Kidney (tissue), 22 donors: ENCODE measurements at places on chromosomes 4 and X. TPM values are rescaled to one million over a fixed set of nuclear protein-coding genes. Genes with fewer than 3 reads are reported as not detected.

- H3K4me1 ChIP-seq = peaks cover 3% of the 10 kb centered on the region
- peak overlapping the region; percentile 55 for H3K4me3 ChIP-seq
- no peaks in the 10 kb centered on the region for H3K36me3 ChIP-seq
- DNase-seq = no peak
- H3K27ac ChIP-seq = peak overlapping the region; percentile 64
These were observed 1.2 kb downstream of the SLC39A8 start for GRCh38 chr4:102343964-102344519.

DNA sequence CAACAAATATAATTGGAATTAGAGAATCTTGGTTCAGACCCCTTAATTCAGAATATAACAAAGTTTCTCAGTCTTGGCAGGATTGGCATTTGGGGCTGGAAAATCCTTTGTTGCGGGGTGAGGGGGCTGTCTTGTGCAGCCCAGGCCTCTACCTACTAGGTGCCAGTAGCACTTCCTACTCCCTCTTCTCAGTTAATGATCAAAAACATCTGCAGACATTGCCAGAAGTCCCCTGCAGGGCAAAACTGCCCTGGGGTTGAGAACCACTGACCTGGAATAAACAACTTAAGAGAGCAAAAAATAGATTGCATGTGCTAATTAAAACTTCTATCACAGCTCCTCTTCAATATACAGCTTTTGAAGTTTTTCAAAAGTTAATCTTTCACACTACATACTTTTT lies 36.7 kb upstream of the CXorf38 start:
- peaks cover 5% of the 10 kb centered on the region for H3K27me3 ChIP-seq
- H3K4me3 ChIP-seq = no peak overlapping the region
- DNase-seq = peak; percentile 9
- H3K4me1 ChIP-seq = peaks cover 7% of the 10 kb centered on the region
- H3K27ac ChIP-seq = no peak overlapping the region
- peaks cover 6% of the 10 kb centered on the region for H3K36me3 ChIP-seq

- H3K4me3 ChIP-seq = no peak overlapping the region
- no peaks in the 10 kb centered on the region for H3K36me3 ChIP-seq
- DNase-seq = no peak
- no peak overlapping the region for H3K27ac ChIP-seq
- no peaks in the 10 kb centered on the region for H3K27me3 ChIP-seq
These were observed 108.0 kb downstream of the CHIC2 start for GRCh38 chr4:53956454-53956853.

DNA sequence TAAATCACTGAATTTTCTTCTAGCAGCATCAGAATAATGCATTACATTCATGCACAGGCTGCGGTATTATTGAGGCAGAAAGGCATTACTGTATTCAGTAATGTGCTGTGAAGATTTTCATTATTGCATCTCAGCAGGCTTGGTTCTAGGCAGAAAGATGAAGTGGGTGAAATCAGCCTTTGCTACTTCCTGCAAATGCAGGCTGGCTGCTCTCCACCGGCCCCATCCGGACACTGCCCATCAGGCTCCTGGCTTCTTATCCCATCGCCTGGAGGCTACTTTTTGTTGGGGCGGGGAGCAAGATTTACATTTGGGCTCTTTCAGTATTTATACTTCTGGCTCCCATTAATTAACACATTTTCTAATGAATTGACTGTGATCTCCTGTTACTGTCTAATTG lies 117.8 kb downstream of the FRAS1 start:
- no peak for DNase-seq
- no peak overlapping the region for H3K4me3 ChIP-seq
- peaks cover 13% of the 10 kb centered on the region for H3K4me1 ChIP-seq
- no peaks in the 10 kb centered on the region for H3K27me3 ChIP-seq

- no peaks in the 10 kb centered on the region for H3K4me1 ChIP-seq
- no peaks in the 10 kb centered on the region for H3K36me3 ChIP-seq
- no peaks in the 10 kb centered on the region for H3K27me3 ChIP-seq
- H3K4me3 ChIP-seq = no peak overlapping the region
- no peak overlapping the region for H3K27ac ChIP-seq
These were observed 145.9 kb downstream of the FSTL5 start for GRCh38 chr4:162017863-162018262.

GRCh38 chr4:154124539-154125255 lies 335.8 kb upstream of the SFRP2 start:
- no peaks in the 10 kb centered on the region for H3K27me3 ChIP-seq
- H3K4me3 ChIP-seq = no peak overlapping the region
- no peaks in the 10 kb centered on the region for H3K36me3 ChIP-seq
- H3K27ac ChIP-seq = no peak overlapping the region
- no peak for DNase-seq
- H3K4me1 ChIP-seq = no peaks in the 10 kb centered on the region

GRCh38 chr4:28832444-28832843 lies 1887.7 kb upstream of the PCDH7 start:
- no peak overlapping the region for H3K4me3 ChIP-seq
- no peak overlapping the region for H3K27ac ChIP-seq
- no peaks in the 10 kb centered on the region for H3K27me3 ChIP-seq
- no peaks in the 10 kb centered on the region for H3K36me3 ChIP-seq
- no peak for DNase-seq
- no peaks in the 10 kb centered on the region for H3K4me1 ChIP-seq

GRCh38 chrX:149916745-149917392 lies 12.5 kb upstream of the HSFX4 start:
- no peak for DNase-seq
- H3K4me1 ChIP-seq = no peaks in the 10 kb centered on the region
- no peak overlapping the region for H3K27ac ChIP-seq
- H3K36me3 ChIP-seq = no peaks in the 10 kb centered on the region
- no peak overlapping the region for H3K4me3 ChIP-seq

DNA sequence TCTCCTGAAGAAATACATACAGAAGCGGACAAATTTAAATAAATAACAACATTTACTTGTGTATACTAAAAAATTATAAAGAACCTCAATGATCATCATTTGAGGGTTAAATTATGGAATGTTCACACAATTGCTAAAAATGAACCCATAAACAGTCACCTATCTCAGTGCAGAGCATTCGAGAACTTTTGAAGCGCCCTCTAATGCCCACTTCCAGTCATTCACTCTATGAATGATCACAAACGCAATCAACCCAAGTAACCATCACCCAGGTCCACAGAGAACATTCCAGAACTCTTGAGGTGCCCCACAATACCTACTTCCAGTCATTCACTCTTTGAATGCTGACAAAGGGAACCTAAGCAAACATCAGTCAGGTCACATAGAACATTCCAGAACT lies 103.5 kb upstream of the PLAC1 start:
- H3K27me3 ChIP-seq = no peaks in the 10 kb centered on the region
- DNase-seq = peak; percentile 22
- H3K4me3 ChIP-seq = no peak overlapping the region
- no peaks in the 10 kb centered on the region for H3K36me3 ChIP-seq
- H3K4me1 ChIP-seq = no peaks in the 10 kb centered on the region
- no peak overlapping the region for H3K27ac ChIP-seq

DNA sequence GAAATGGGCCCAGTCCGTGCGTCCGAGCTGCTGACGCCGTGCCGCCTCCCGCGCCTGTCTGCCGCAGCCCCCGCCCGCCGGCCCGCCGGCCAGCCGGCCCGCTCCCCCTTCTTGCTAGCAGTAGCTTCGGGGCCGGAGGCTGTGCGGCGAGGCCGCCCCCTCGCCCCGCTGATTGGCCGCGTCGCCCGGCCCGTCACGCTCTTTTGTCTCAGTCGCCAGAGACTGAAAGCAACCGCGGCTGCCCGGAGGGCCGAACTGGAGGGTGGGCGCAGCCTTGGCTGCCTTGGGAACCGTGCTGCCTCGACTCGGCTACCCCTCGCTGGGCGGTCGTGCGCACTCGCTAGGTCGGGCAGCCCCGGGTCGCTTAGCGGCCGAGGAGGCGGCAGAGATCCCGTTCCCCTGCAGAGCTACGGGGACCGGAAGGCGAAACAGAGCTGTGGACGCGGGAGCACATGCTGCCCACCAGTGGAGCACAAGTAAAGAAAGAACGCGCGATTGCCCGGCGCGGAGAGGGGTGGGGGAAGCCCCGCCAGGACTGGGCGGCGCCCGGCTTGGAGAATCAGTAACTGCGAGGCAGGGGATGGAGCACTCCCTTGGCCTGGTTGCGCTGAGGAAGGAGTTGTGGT lies at the start of gene ZCCHC18:
Gene ZCCHC18 (plus strand): TSS at position 198 of the 626 bp plus-strand sequence. CDS start 1,589 bp downstream, outside the sequence.
- H3K27ac ChIP-seq = no peak within 1 kb of the TSS
- DNase-seq = peak; percentile 83
- H3K4me1 ChIP-seq = peaks cover 3% of the 10 kb centered on the region

- no peaks in the 10 kb centered on the region for H3K27me3 ChIP-seq
- no peak overlapping the region for H3K27ac ChIP-seq
- no peaks in the 10 kb centered on the region for H3K36me3 ChIP-seq
- no peak for DNase-seq
- H3K4me3 ChIP-seq = no peak overlapping the region
These were observed 132.3 kb downstream of the HMX1 start for GRCh38 chr4:8739317-8739716.

GRCh38 chrX:15883540-15883863 lies 28.9 kb upstream of the AP1S2 start:
- no peak overlapping the region for H3K27ac ChIP-seq
- no peak overlapping the region for H3K4me3 ChIP-seq
- peaks cover 5% of the 10 kb centered on the region for H3K27me3 ChIP-seq
- no peaks in the 10 kb centered on the region for H3K36me3 ChIP-seq

Gene PCSK1N
- 131 TPM for total RNA-seq

Gene CXorf65
- 3.0 TPM for total RNA-seq

Gene CCDC158
- total RNA-seq = 1.0 TPM

Gene CFAP47
- 1.4 TPM for total RNA-seq

Gene PDE6B
- total RNA-seq = 10.7 TPM
